ENCODE measurements at places on chromosomes 4 and X.

GRCh38 chr4:48031802-48032525, 15.4 kb downstream of the NIPAL1 start:
- no peak for DNase-seq

DNA sequence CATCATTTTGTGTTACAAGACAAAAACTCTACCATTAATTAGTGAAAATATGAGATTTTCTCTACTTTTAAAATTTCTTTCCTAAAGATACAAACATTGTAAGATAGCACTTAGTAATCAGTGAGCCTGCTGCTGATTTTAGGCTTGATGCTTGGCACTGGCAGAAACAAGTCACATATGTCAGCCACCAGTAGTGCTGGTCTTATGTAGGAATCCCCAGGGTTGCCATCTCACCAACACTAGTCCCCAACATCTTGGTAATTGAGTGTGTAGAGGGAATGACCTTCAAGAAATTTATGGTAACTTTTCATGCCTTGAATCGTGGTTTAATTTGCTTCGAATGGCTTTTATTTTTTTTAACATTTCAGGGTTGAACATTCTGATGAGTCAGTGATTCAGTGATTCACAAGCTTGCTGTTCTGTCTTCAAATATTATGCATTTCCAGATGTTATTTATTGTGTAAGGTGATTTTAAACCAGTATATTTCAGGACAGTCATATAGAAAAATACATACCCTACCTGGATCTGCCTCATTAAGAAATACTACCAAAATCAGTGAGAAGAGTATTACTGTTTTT, 11.9 kb downstream of the EXOC1 start:
- no peak for DNase-seq

DNA sequence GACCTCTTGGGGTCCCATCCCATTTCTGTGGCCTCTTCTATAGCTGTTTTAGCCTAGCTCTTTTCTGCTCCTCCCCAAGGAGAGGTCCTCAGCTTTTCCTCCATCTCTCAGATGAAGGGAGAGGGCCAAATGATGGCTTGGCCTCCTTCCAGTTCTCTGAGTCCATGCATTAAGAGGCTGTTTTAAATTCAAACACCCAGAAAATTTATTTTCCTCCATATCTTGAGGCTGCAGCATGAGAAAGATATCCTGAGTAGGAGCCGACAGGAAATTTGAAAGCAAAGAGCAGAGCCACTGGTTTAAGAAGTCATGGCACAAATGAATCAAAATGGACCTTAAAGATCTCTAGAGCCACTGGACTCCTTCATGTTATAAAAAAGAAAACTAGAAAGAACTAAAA, 558.8 kb downstream of the MID1IP1 start:
- no peak for DNase-seq

DNA sequence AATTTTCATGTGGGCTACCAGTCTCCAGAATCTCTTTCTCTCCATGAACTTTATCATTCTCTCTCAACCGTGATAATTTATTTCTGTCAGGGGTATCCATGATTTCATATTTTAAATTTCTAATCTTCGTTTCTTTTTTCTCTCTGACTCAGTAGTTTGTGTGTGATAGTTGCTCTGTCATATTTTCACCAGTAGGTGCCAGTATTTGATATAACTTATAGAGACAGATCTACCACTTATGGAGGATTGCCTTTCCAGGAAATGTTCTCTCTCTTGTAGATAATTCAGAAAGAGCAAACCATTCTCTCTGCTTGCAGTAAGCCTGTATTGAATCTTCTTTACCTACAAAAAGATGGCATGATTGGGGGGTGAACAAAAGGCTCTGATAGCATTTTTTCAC, 79.3 kb upstream of the DYNLT3 start:
- peak; percentile 28 for DNase-seq

GRCh38 chrX:11135564-11136185, 24.5 kb downstream of the HCCS start:
- no peak for DNase-seq

GRCh38 chr4:102789317-102789717, 28.5 kb upstream of the MANBA start:
- DNase-seq: peak; percentile 37

DNA sequence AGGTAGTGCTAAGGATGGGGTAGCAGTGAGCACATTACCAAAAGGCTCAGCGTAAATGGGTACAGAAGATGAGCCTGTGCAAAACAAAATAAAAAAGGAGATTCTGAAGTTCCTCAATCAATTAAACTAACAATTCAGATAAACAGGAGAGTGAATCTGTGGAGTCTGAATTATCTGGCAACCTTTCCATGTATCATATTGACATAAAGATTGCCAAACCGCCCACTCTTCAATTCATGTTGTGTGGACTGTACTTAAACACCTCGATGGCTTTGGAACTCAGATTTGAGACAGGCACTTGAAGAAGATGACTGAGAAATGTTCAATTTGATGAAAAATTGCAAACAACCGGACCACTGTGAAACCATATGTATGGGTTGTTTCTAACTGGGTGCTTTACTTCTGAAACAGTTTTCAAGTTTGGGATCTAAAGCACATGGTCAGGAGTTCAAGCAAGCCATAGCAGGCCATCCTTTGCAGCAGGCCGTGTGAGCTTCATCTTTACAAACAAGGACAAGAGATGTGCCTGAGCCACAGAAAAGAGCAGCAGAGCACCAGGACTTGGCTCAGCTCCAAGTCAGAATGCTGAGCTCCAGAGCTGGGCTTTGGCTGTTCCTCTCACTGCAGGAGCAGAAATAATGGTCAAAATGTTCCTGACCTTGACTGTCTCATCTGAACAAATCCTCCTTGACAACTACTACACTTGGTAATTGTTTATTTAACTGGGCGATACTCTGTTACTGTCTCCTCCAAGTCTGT, 108.1 kb downstream of the MGST2 start:
- no peak for DNase-seq

- DNase-seq: no peak
Observed at GRCh38 chr4:172842779-172843178, 325.8 kb upstream of the GALNT7 start.

DNA sequence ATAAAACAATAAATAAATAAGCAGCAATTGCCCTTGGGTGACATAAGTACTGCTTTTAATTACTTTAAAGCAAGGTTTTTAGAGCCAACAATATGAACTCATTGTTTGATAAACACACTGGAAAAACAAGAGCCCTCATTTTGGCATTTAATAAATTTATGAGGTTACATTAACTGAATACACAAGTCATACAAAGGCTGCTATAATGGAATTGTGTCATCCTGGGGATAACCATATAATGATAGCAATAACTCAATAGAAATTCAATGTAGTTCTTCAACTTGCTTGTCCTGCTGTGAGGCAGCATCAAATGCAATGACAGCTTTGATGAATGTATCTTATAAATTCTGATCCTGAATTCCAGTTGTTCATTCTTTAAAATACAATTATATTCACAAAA, 1512.5 kb downstream of the STIM2 start:
- no peak for DNase-seq

GRCh38 chr4:70788733-70789132, 51.0 kb downstream of the GRSF1 start:
- DNase-seq: no peak

- DNase-seq: peak; percentile 33
Observed at GRCh38 chrX:109732017-109732801, 848 bp downstream of the ACSL4 start.

GRCh38 chr4:34043131-34043530, 2201.2 kb downstream of the ARAP2 start:
- DNase-seq: peak; percentile 1

GRCh38 chrX:80511969-80512760, 91.9 kb downstream of the TENT5D start:
- DNase-seq: peak; percentile 3

DNA sequence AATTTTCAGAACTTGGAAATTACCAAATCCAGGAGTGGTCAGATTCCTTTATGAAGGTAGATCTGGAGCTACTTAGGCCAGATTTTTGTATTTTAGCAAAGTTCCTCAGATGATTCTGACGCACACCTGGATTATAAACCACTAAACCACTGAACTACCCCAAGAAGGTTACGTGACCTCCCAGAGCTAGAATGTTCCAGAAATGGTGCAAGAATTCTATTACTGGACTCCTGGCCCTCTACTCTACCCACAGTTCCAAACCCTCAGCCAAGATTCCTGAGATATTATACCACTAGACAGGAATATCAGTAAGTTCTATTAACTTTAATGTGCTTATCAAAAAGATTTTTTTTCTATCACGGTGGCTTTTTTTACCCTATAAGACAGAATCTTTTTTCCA, 67.1 kb downstream of the ABCG2 start:
- no peak for DNase-seq

DNA sequence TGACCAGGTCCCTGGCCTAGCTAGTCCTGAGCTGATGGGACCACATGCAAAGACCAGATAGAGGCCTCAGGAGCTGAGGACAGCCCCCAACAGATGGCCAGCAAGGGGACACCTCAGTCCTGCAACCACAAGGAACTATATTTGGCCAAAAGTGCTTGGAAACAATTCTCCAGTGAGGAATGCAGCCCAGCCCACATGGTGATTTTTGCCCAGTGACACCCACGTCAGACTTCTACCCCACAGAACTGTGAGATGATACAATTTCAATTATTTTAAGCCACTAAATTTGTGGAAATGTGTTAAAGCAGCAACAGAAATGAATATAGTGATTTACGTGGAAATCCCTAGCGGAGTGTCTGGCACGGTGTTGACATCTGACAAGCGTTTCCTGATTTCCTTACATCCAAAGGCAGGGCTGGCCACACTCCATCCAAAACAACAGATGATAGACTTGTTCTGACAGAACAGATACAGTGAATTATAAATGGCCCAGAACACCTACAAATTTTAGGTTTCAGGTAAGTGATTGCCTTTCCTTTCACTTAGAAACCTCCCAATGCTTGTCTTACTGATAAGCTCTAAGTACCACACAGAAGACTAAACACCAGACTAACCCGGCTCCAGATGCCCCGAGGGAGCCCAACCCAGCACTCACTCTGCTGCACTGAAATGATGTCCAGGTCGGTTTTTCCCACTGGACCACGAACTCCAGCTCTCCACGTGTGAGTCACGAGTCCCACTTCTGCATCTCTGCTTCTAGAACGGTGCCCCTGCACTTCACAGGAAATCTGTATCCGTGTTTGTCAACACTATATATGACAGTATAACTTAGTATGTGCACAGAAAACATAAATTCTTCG, 5.8 kb downstream of the AFAP1 start:
- DNase-seq: no peak

DNA sequence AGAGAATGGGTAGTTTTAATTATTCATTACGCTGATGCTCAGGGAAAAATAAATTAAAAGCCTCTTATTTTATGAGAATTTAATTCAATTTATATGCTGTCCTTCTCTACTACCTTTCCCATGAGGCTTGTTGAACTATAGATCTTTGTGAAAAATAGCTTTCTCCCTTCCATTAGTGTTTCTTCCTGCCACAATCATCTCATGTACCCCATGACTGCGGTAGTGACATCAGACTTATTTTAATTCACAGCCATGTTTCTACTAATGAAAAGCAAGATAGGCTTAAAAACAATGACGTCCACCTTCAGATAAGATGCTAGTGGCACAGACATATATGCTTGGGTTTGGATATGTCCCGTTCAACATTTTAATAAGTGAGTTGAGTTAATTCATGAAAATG, 87.4 kb upstream of the TMEM47 start:
- DNase-seq: no peak

DNA sequence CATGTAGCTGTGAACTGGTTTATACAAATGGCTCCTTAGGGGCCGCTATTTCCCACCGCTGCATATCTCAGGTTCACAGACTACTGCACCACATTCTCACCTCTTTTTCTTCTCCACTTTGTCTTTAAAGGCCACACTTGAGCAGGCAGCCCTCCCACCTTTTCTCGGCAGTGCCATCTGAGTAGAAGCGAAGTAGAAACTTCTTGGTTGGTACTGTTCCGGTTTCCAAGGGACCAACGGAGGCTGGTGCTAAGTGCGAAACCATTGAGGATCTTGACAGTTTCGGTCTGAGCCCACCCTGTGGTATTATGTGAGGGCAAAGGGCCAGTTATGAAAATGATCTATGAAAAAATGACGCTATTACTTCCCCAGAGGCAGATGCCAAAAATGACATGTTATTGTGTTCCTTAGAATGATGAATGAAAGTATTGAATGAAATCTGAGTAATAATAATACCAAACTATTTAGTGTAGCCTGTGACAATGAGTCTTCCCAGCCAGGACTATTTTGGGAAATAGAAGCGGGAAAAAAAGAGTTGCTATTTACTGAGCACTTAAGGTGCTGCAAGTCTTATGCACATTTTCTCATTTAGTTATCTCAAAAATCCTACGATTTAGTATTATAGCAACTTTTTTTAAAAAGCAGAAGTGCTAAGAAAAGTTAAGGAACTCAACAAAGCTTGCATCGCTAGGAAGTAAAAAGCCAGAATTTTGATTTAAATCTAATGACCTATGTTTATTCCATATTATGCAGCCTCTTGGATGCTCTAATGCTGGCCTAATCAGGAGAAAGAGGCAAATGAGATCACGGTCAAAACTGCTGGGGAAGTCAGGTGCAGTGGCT, 29.6 kb upstream of the CHRNA9 start:
- peak; percentile 96 for DNase-seq

- DNase-seq: no peak
Observed at GRCh38 chr4:146776691-146777090, 138.0 kb downstream of the POU4F2 start.

GRCh38 chr4:152218576-152218975, 317.3 kb downstream of the FBXW7 start:
- DNase-seq: no peak

GRCh38 chrX:153336121-153336894, 2.4 kb downstream of the ZNF275 start:
- peak; percentile 36 for DNase-seq

DNA sequence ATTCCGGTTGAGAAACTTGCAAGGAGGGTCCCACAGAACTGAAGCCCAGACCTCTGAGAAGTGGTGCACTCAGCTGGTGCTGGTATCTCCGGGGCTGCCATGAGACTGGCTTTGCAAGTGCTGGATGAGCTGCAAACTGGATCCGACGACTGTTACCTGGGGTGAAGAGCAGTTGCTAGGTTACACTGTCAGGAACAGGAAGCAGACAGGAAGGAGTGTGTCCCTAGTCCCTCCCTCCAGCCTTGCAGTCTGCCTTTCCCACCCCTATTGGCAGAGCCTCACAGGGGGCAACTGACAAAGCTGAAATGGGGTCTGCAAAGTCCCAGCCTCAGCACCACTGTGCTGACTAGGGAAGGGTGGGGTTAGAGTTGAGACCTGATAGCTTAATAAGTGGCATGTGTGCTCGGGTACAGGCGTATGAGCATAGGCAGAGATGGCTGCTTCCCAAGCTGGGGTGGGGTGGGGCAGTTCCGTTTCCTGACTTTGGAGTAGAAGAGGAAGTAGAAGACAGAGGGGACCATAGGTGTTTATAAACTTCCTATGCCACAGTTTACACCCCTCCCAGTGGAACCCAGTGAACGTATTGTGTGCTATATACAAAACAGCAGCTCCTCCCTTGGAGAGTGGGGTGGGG, 18.0 kb downstream of the PPEF1 start:
- DNase-seq: peak; percentile 26

GRCh38 chr4:128660361-128661215, 148.9 kb upstream of the JADE1 start:
- DNase-seq: no peak
